ENCODE measurements at places on chromosomes 5 and 9.

DNA sequence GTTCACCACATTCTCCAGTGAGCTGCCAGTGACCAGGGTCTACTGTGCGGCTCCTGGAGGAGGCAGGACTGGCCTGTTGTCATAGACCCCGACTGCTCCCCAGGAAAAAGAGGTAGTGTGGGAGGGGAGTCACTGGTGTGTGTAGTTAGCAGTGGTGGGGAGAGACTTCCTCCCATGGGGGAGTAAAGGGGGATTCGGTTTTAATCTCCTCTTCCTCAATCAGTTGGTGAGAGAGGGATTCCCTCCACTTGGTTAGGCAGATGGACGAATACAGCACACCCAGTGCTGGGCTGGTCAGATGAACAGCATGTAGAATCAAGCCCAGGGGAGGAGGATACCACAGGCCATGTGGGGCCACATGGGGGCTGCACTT lies 207.6 kb upstream of the S1PR3 start:
- DNase-seq, result no peak

- no peak for DNase-seq
These were observed 101.8 kb downstream of the CCDC192 start for GRCh38 chr5:127804886-127805426.

DNA sequence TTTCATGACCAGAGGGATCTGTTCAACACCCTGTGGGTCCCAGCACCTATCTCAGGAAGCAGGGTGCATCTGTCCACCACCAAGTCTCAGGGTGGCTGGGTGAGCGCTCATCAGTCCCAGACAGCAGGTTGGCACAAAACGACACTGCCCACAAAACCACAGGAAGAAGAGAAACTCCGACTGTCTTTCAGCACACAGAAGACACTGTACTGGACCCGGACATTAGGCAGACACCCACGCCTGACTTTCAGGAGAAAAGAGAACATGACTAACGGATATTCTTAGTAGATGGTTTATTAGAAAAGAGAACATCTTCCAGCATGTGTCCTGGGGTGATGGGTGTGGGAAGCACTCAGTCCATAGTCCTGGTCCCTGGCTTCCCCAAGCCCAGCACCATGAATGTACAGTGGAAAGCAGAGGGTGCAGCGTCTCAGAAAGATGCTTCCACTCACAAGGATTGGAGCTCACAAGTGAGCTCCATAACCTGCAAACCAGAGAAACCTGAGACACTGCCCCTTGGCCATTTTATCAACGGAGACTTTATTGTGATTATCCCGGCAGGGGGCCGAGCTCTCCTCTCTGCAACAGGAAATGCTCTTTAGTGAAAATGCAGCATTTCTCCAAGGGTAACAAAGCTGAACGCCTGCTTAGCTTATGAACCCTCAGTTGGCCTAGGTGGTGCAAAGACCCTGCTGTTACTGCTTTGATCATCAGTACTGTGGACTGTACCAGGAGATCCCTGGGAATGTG lies 35.8 kb upstream of the LCP2 start:
- DNase-seq, result peak; percentile 98

DNA sequence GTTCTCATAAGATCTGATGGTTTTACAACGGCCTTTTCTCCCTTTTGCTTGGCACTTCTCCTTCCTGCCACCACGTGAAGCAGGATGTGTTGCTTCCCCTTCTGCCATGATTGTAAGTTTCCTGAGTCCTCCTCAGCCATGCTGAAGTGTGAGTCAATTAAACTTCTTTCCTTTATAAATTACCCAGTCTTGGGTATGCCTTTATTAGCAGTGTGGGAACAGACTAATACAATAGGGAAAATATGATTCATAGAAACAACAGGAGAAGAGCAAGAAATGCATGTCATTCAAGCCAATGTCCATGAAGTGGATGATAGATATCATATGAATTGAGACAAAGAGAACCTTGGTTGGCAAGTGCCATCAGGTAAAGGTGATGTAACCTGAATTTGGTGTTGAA lies 128.3 kb upstream of the HAPLN1 start:
- DNase-seq, result no peak

DNA sequence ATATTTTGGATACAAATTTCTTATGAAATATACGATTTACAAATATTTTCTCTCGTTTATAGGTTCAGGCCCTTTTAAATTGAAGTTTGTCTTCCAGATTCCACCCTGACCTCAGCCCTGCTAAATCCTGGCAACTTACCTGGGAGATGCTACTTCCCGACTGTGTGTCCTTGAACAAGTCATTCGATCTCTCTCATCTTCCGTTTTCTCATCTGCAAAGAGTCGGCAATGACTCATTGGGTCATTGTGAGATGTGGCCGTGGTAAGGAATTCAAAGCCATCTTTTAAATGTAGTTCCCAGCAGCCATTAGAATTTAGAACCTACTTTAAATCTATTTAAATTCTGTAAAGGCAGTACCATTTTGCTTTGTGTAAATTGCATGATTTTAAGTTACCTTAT lies 72.5 kb downstream of the LHX2 start:
- DNase-seq, result no peak

DNA sequence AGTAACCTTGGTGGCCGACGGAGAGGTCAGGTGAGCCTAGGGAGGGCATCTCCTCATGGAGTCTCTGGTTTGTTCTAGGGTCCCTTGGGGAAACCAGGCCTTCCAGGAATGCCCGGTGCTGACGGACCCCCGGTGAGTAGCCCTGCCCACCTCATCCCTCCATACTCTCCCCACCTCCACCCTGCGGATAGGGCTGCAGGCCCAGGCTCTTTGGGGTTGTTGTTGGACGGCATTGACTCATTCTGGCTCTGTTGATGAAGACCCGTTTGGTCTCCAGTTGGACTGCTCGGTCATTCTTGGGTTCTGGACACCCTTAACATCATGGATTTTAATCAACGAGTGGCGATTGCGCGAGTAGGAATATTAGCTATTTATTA lies 112.3 kb upstream of the FCN2 start:
- DNase-seq, result no peak

GRCh38 chr9:27379311-27380251 lies 82.6 kb upstream of the EQTN start:
- no peak for DNase-seq

- DNase-seq, result no peak
These were observed 667 bp upstream of the FRRS1L start for GRCh38 chr9:109167716-109168115.

GRCh38 chr9:85700330-85700729 lies 41.4 kb downstream of the AGTPBP1 start:
- DNase-seq, result no peak

DNA sequence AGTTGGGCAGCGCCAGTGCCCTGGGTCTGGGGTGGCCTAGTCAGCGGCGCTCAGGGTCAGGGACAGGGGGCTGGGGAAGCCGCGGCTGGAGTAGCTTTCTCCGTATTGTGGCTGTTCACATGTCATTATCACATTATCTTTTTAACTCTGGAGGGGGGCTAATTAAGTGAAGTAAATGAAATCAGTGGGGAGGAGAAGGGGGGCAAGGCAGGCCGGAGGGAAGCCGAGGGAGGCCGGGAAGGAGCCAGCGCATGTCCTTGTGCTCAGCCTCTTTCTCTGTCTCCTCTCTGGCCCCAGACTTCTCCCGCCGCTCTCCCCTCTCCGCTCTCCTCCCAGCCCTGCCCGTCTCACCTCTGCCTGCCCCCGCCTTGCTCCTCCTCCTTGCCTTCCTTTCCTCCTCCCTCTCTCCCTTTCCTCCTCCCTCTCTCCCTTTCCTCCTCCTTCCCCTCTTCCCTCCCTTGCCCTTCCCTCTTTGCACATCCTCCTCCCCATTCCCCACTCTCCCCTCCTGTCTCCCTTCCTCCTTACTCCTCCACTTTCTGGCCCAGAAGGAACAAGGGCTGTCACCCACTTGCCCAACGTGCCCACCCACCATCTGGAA lies 38.7 kb downstream of the ASS1 start:
- no peak for DNase-seq

DNA sequence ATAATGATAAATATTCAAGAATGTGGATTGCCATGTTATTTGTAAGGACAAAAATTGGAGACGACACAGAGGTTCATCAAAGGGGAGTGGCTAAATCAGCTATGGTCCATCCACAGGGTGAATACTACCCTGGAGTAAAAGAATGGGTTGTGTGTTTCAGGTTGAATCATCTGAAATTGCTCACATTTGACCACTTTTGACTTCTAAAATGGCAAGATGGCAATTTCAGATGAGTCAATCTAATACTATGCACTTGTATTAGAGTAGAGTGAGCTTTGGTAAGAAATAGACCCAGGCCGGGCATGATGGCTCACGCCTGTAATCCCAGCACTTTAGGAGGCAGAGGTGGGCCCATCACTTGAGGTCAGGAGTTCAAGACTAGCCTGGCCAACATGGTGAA lies 131.8 kb downstream of the GAPVD1 start:
- DNase-seq, result no peak

- no peak for DNase-seq
These were observed 38.5 kb upstream of the GZMA start for GRCh38 chr5:55063899-55064298.

DNA sequence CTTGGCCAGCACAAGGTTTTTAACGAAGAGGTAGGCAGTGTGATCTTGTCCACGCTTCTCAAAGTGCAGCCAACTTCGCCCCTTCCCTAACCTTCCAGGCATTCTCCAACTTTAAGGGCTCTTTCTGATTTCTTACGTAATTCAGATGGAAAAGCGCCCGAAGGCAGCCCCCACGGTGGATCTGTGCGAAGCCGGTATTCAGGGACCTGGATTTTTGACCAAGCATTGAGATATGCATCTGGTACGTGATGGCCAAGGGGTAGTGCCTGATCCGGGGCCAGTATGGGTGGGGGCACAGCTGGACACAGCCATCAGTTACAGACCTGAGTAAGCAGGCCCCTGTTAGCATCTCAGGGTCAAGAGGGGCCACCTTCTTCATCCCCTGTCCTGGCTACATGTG lies 80.0 kb downstream of the AMBP start:
- no peak for DNase-seq

GRCh38 chr5:125251703-125252102 lies 505.3 kb upstream of the ZNF608 start:
- no peak for DNase-seq

GRCh38 chr5:75951716-75952115 lies 131.5 kb upstream of the SV2C start:
- no peak for DNase-seq

- DNase-seq, result no peak
These were observed 12.0 kb upstream of the QSOX2 start for GRCh38 chr9:136257381-136258298.

DNA sequence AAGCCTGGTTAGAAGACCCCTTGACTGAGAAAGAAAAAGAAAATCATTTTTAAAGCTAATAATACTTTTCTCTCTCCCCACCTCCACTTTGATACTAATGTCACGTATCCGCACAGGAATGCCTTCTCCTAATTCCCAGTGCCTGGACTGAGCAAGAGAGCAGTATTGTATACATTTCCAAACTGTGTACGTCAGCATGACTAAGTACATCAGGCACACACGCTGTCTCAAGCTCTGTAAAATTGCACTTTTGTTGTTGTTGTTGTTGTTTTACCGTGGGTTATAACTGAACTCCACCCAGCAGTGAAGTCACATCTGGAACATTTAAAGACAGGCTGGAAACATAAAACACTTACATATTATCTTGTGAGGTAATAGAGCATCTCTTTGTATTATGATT lies 407.6 kb downstream of the DNAH5 start:
- no peak for DNase-seq

- DNase-seq, result no peak
These were observed 8.0 kb downstream of the MTAP start for GRCh38 chr9:21810388-21810787.
